ENCODE measurements at places on chromosomes 7 and 10. TPM values are rescaled to one million over a fixed set of nuclear protein-coding genes. Genes with fewer than 3 reads are reported as not detected.

ADAM12 gene
- 45.6 TPM for total RNA-seq

CALN1 gene
- total RNA-seq = not detected

MSMB gene
- total RNA-seq = not detected

SPDYE16 gene
- total RNA-seq = not detected

ZFAND2A gene
- total RNA-seq = 18.3 TPM

PON1 gene
- not detected for total RNA-seq

CDH23 gene
- not detected for total RNA-seq

MRM2 gene
- total RNA-seq = 18.9 TPM

RNF32 gene
- 1.7 TPM for total RNA-seq

AGAP6 gene
- total RNA-seq = 13.2 TPM

R3HCC1L gene
- total RNA-seq = 11.3 TPM

CYP2E1 gene
- 3.1 TPM for total RNA-seq

CAMK1D gene
- total RNA-seq = 13.7 TPM

ACSL5 gene
- 0.57 TPM for total RNA-seq

RBAK gene
- total RNA-seq = 13.6 TPM

C10orf90 gene
- total RNA-seq = not detected

SHH gene
- total RNA-seq = 0.08 TPM

STAG3 gene
- total RNA-seq = 1.0 TPM

KMT2C gene
- 76.2 TPM for total RNA-seq

EPHA1 gene
- not detected for total RNA-seq

ITPRID1 gene
- total RNA-seq = not detected

AS3MT gene
- 2.7 TPM for total RNA-seq

PNLIPRP3 gene
- not detected for total RNA-seq

NXPH1 gene
- not detected for total RNA-seq

FBXL13 gene
- total RNA-seq = 0.83 TPM

NRP1 gene
- total RNA-seq = 208 TPM

SDK1 gene
- total RNA-seq = 5.4 TPM

NOC3L gene
- total RNA-seq = 15.5 TPM

ACHE gene
- 1.5 TPM for total RNA-seq

RADIL gene
- total RNA-seq = 3.4 TPM

EPO gene
- not detected for total RNA-seq

SOSTDC1 gene
- not detected for total RNA-seq

ZNF316 gene
- 34.6 TPM for total RNA-seq

PTPRZ1 gene
- total RNA-seq = 0.38 TPM

TEX47 gene
- total RNA-seq = not detected

GDF2 gene
- total RNA-seq = not detected

CYP3A4 gene
- not detected for total RNA-seq

ADK gene
- 50.0 TPM for total RNA-seq

SPDYE6 gene
- not detected for total RNA-seq

NPSR1 gene
- total RNA-seq = not detected

AGAP5 gene
- total RNA-seq = 5.9 TPM

SLC26A3 gene
- total RNA-seq = not detected

LRGUK gene
- total RNA-seq = 0.30 TPM

All from osteocyte (in vitro differentiated cells).